ENCODE measurements at places on chromosomes 6 and 20.

DNA sequence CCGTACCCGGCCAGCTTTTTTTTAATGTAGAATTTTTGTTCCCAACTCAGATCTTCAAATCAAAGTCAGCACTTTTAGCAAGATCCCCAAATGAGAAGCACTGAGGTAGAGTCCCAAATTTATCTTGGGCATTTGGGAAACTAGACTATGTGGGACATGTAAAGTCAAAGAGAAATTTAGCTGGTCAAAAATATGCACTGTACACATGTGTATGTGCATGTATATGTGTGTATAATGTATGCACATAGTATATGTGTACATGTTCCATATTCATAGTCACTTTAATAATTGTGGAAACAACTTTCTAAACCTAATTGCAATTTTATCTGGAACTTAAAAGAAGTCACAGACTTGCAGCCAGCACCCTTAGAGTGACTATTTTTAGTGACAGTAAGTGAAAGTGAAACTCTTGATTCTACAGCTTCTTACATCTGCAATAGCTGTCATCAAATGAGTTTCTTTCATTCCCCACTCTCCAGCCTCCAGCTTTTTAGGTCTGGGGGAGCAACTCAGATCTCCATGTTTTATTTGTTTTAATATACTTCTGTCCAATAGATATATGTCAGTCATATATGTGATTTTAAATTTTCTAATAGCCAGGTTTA is 53.6 kb downstream of the CDC40 start:
- no peak for DNase-seq
- no peak overlapping the region for H3K4me3 ChIP-seq
- no peak overlapping the region for H3K27ac ChIP-seq
- H3K27me3 ChIP-seq: no peaks in the 10 kb centered on the region

GRCh38 chr20:59908855-59909254 is 24.6 kb downstream of the SYCP2 start:
- no peak overlapping the region for H3K27ac ChIP-seq
- H3K4me1 ChIP-seq: no peaks in the 10 kb centered on the region

GRCh38 chr6:159633196-159633595 is 59.8 kb downstream of the SOD2 start:
- DNase-seq: peak; percentile 47
- no peak overlapping the region for H3K4me3 ChIP-seq
- no peak overlapping the region for H3K27ac ChIP-seq
- no peaks in the 10 kb centered on the region for H3K27me3 ChIP-seq

DNA sequence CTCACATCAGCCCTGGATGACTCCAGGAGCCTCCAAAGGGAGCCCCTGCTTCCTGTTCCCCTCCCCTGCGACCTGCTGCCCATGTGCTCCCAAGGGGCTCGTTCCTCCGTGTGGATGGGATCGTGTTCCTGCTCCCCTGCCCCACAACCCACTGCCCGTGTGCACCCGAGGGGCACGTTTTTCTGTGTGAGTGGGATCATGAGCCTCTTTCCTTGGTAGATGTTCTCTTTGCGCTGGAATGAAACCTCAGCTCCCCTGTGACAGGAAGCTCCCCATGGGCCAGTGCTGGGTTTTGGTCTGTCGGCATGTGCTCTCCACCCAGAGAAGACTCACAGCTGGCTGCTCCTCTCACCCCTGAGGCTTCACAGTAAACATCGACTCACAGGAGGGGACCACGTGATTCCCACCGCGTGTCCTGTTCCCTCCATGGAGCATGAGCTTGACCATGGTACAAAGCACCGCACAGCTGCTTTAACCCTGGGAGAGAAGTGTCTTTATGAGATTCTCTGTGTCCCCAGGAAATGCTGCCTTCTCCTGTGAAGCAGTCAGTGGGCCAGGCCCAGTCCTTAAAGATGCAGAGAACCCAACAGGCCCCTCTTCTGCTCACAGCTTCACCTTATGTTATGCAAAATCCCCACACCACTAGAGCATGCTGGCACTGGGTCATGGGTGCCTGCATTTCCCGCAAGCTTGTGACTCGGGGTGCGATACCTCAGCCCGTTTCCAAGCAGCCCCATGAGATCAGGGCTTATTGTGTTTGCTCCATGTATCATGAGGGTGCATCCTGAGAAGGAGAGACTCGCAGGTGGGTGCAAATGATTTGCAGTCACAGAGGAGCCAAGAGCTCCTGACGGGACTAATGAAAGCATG is 215.1 kb downstream of the ERMARD start:
- no peaks in the 10 kb centered on the region for H3K4me1 ChIP-seq
- no peak overlapping the region for H3K4me3 ChIP-seq
- H3K27ac ChIP-seq: no peak overlapping the region
- peak; percentile 45 for DNase-seq

- no peaks in the 10 kb centered on the region for H3K36me3 ChIP-seq
- H3K4me3 ChIP-seq: no peak overlapping the region
- no peaks in the 10 kb centered on the region for H3K4me1 ChIP-seq
- no peaks in the 10 kb centered on the region for H3K27me3 ChIP-seq
- H3K27ac ChIP-seq: no peak overlapping the region
Observed at GRCh38 chr6:167401525-167402194, 76.8 kb downstream of the TTLL2 start.

DNA sequence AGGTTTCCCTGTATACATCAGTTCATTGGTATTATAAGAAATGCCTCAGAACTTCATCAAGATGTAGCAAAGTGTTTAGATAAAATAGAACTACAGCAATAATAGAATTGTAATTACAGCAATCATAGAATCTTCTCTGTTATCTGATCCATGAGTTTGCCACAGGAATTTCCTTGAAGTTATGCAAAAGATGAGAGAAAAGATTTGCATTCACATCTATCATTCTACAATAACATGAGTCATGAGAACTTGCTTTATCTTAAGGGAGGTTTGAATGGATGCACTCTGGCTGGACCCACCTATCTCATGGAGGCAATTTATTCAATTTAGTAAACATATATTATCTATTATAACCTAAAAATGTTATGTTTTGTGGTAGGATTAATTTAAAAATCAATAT is 329.8 kb upstream of the EPHA7 start:
- H3K4me1 ChIP-seq: no peaks in the 10 kb centered on the region
- no peak overlapping the region for H3K27ac ChIP-seq
- H3K36me3 ChIP-seq: no peaks in the 10 kb centered on the region
- H3K4me3 ChIP-seq: no peak overlapping the region

- DNase-seq: no peak
- H3K36me3 ChIP-seq: no peaks in the 10 kb centered on the region
- no peaks in the 10 kb centered on the region for H3K4me1 ChIP-seq
- peaks cover 2% of the 10 kb centered on the region for H3K27me3 ChIP-seq
- no peak overlapping the region for H3K4me3 ChIP-seq
Observed at GRCh38 chr6:150683320-150683719, 83.6 kb downstream of the PLEKHG1 start.

DNA sequence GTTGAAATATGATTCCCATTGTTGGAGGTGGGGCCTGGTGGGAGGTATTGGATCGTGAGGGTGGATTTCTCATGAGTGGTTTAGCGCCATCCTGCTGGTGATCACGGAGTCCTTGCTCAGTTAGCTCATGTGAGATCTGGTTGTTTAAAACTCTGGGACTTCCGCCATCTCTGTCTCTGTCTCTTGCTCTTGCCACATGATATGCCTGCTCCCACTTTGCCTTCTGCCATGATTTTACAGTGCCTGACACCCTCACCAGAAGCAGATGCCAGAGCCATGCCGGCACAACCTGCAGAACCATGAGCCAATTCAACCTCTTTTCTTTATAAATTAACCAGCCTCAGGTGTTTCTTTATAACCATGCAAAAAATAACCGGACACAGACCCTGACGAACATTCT is 44.7 kb upstream of the ZFP64 start:
- H3K36me3 ChIP-seq: no peaks in the 10 kb centered on the region
- H3K4me1 ChIP-seq: no peaks in the 10 kb centered on the region
- H3K27ac ChIP-seq: no peak overlapping the region

DNA sequence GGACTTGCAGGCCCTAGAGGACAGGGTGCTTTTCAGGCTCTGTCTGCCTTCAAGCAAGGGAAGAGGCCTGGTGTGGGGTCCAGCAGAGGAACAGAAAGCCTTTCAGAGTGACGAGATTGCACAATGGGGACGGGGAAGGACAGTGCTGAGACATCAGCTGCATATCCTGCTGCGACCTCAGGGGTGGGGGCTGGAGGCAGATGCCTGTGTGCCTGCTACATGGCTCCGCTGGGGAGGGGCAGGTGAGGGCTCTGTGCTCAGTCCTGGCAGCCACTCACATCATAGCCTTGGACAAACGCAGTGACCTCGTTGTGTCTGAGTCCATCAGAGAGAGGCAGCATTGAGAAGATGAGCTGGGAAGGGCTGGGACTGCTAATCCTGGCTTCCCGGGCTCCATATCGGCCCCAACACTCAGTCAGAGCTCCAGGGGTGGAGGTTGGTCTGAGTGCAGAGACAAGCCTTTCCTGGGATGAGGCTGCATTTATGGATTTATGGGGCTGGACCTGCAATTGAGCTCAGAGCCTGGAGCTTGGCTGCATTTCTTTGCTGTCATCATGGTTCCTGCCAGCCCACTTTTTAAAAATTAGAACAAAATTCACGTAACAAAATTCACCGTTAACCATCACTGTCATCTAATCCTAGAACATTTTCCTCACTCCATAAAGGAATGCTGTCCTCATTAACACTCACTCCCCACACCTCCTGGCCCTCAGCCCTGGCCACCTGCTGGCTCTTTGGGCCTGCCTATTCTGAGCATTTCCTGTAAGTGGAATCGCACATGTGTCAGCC is 196.9 kb upstream of the SLC24A3 start:
- no peaks in the 10 kb centered on the region for H3K27me3 ChIP-seq
- no peaks in the 10 kb centered on the region for H3K4me1 ChIP-seq
- no peak overlapping the region for H3K4me3 ChIP-seq
- H3K27ac ChIP-seq: no peak overlapping the region
- no peaks in the 10 kb centered on the region for H3K36me3 ChIP-seq

GRCh38 chr6:166411721-166412151 is 29.0 kb upstream of the MPC1 start:
- no peaks in the 10 kb centered on the region for H3K4me1 ChIP-seq
- H3K4me3 ChIP-seq: no peak overlapping the region
- DNase-seq: no peak

GRCh38 chr6:151300267-151300991 is 60.7 kb downstream of the AKAP12 start:
- H3K36me3 ChIP-seq: no peaks in the 10 kb centered on the region
- H3K27me3 ChIP-seq: no peaks in the 10 kb centered on the region
- H3K27ac ChIP-seq: no peak overlapping the region
- no peak for DNase-seq
- H3K4me1 ChIP-seq: peaks cover 2% of the 10 kb centered on the region

DNA sequence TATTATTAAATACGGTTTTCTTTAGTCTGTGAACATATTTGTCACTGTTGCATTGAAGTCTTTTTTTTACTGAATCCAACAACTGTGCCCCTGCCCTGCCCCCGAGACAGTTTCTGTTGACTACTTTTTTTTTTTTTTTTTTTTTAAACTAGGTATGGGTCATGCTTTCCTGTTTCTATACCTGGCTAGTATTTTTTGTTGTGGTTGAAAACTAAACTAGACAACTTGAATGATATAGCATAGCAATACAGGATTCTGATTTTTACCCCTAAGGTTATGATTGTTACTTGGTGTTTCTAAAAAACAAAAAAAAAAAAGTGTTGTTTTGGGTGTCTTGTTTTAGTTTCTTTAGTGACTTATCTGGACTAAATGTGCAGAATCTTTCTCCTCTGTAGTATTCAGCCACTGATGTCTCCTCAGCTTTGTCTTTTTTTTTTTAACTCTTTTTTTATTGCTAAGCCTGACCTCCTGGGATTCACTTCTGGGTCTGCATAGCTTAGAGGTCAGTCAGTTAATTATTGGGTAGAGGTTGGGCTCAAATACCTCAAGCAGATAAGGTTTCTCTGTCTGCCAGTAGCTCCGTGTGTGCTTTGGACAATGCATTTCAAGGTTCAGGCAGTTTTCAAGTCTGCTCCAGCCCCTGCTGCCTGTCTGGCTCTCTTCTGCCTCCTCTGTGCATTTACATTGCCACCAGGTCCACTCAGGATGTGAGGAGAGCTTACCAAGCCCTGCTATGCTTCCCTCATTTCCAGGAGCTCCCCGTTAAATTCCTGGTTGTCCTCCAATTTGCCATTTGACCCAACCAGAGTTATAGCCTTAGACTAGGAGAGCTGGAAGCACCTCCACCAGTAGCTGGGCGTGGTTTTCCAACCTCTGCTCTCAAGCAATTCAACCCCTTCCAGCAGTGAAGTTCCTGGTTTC is 91.4 kb downstream of the SYNDIG1 start:
- DNase-seq: no peak
- no peak overlapping the region for H3K27ac ChIP-seq
- no peak overlapping the region for H3K4me3 ChIP-seq
- H3K36me3 ChIP-seq: peaks cover 9% of the 10 kb centered on the region
- no peaks in the 10 kb centered on the region for H3K4me1 ChIP-seq
- H3K27me3 ChIP-seq: no peaks in the 10 kb centered on the region

DNA sequence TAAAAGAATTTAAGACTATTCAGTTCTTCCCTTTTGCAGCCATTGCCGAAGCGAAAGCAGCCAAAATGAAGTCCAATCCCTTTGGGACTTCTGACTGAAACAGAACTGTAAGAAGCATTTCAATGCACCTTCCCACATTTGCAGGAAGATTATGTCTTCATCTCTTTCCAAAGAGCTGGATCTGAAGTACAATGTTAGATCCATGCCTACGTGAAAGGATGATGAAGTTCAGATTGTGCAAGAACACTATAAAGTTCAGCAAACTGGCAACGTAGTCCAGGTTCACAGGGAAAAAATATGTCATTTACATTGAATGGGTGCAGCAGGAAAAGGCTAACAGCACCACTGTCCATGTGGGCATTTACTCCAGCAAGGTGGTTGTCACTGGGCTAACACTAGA is 6.0 kb upstream of the FILIP1 start:
- H3K4me3 ChIP-seq: no peak overlapping the region
- no peaks in the 10 kb centered on the region for H3K27me3 ChIP-seq
- no peaks in the 10 kb centered on the region for H3K4me1 ChIP-seq

DNA sequence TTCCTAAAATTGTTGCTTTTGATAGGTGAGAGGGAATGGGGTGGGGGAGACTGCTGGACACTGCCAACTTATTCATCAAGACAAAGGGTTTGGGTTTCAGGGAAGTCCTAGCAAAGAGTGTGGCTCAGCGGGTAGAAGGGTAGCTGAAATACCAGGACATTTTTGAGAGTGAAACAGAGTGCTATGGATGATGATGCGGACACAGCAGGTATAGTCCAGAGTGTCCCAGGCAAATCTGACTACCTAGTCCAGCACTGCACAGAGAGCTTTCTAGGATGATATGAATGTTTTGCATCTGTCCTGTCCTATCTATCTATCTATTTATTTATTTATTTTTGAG is 154.3 kb downstream of the BCAS1 start:
- H3K27ac ChIP-seq: no peak overlapping the region
- no peaks in the 10 kb centered on the region for H3K36me3 ChIP-seq

DNA sequence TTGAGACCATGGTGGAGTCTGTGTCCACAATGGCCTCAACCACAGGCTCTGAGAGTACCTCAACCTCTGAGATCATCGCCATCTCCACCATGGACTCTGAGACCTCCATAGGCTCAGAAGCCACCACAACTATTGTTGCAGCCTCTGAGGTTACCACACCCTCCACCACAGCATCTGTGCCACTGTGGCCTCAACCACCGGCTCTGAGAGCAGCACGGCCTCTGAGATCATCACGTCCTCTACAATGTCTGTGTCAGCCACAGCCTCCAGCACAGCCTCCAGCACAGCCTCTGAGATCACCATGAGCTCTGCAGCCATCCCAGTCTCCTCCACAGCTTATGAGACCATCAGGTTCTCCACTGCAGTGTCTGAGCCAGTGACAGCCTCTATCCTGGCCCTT is 19.4 kb upstream of the MUC21 start:
- H3K27me3 ChIP-seq: no peaks in the 10 kb centered on the region
- H3K27ac ChIP-seq: no peak overlapping the region
- H3K4me3 ChIP-seq: no peak overlapping the region
- no peak for DNase-seq
